ENCODE measurements at places on chromosomes 3 and 15.

- DNase-seq, result no peak
These were observed 88.6 kb downstream of the GTPBP8 start for GRCh38 chr3:113079218-113079961.

GRCh38 chr15:43517354-43518196 is at the start of gene MAP1A:
Gene MAP1A, plus strand, starts transcription at chr15:43517608. Its CDS starts 3,866 bp downstream, at chr15:43521474.
- no peak for DNase-seq

DNA sequence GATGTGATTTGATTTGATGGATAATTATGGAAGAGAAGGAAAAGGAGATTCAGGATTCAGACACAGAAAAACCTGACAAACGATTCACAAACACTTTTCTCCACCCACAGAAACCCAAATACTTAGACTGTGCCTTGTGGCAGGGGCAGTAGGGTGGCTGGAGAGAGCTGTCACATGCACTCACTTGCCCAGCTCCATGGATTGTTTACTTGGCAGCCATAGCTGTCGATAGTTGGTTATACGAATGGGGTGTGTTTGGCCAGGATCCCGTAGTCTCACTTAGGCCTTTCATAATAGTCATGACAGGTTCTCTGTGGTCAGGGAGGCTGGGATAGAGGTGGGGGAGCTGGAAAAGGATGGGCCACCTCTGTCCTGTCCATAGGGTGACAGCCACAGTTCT is 76.9 kb downstream of the CACNA1D start:
- no peak for DNase-seq

GRCh38 chr3:129313665-129314385 is 35.2 kb downstream of the HMCES start:
- DNase-seq, result peak; percentile 14

DNA sequence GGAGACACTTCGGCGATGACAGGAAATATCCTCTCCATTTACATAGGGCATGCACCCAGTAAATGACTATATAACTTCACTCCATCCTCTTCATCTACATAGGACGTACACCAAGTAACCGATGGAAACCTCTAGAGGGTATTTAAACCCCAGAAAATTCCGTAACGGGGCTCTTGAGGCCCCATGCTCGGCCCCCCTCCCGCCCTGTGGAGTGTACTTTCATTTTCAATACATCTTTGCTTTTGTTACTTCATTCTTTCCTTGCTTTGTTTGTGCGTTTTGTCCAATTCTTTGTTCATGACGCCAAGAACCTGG is 7.5 kb upstream of the FAM107A start:
- no peak for DNase-seq

- no peak for DNase-seq
These were observed 196.0 kb upstream of the BCL6 start for GRCh38 chr3:187941135-187941847.
